ENCODE measurements at places on chromosomes 7 and 10.

GRCh38 chr7:38452681-38453108, 178.5 kb downstream of the AMPH start:
- DNase-seq: no peak

GRCh38 chr7:90708841-90709317, 112.8 kb downstream of the CDK14 start:
- DNase-seq: peak; percentile 23

- DNase-seq: no peak
Measured at GRCh38 chr7:92809397-92809759, 27.0 kb downstream of the CDK6 start.

- DNase-seq: no peak
Measured at GRCh38 chr7:73437621-73438416, 4.2 kb downstream of the FZD9 start.

- no peak for DNase-seq
Measured at GRCh38 chr10:62071846-62072281, 170.4 kb downstream of the ARID5B start.

GRCh38 chr7:79523436-79523835, 70.0 kb upstream of the MAGI2 start:
- DNase-seq: no peak

DNA sequence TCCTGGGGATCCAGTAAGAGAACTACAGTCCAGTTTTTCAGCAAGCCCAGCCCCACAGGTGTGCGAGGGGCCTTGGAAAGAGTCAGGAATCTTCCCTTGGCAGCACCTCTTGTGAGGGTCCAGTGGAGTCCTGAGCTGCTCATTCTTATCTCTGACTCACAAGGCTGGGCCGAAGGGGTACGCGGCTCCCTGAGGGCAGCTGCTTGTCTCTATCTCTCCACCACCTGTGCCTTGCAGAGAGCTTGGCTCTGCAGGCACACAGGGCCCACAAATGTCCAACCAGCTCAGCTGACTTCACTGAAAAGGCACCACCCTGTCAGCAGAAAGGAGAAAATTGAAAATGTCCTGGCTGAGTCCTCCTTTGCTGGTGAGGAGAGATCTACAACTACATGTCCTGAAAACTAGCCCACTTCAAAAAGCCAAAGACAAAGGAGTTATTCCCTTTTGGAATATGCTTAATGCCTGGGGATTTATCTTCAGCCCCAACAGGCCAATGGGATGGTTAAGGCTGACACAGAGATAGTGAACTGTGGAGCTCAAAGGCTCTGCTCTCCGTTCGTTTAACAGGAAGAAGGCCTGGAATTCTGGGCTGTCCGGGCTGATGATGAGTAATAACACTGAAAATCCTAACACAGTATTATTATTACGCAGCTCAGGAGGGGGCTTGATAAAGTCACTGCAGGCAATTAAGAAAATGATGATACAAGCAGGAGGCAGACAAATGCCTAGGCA, 23.4 kb downstream of the UROS start:
- no peak for DNase-seq

GRCh38 chr10:11345224-11346054, 266.0 kb downstream of the USP6NL start:
- DNase-seq: peak; percentile 38

GRCh38 chr7:43479042-43479441, 103.9 kb upstream of the STK17A start:
- no peak for DNase-seq

DNA sequence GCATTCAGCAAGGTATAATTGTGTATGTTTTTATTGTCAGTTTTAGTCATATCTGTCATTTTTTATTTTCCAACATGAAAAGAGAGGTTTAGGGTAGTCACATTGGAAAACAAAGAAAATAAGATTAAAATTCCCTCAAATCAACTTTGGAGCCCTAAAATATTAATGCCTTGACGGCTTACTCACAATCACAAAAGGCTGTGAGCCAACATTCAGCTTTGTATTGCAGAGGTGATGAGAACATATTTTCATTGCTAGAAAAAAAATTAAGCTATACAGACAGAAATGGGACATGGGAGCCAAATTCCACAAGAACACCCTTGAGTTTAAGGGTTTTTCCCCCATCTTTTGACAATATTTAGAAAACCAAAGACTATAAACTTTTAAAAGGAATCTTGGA, 30.2 kb downstream of the CALD1 start:
- no peak for DNase-seq
